ENCODE measurements at places on chromosomes 6 and 20.

DNA sequence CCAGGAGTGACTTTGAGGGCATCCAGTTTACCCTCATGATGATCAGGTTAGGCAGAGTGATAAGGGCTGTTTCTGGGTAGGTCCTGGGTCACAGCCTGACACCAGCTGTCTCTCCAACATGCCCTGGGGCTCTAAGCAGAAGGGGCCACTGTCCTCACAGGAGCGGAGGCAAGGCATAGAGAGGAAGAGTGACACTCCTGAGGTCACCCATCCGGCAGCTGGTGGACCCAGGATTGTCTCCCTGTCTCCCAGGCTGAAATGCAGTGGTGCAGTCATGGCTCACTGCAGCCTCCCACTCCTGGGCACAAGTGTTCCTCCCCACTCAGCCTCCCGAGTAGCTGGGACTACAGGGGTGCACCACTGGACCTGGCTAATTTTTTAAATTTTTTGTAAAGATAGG, 12.0 kb downstream of the DLGAP4 start:
- no peak for DNase-seq

DNA sequence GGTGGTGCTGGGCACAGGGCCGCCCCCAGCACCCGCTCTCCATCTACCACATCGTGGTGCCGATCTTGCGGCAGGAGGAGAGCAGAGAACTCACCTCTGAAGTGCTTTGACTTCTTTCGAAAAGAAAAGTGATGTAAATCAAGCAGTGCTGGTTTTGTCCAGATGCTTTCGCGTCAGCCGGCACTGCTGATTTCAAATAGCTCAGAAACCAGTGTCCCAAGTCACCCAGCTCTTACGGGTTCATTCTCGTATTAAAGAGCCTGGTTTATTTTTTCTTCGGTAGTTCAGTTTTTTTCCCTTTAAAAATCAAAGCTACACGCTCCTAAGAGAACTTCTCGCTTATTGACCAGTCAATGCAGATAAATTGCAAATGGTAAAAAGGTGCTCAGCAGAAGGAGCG, 32.1 kb downstream of the MYT1 start:
- no peak for DNase-seq

GRCh38 chr20:16596991-16597390, 23.7 kb upstream of the KIF16B start:
- DNase-seq: no peak

GRCh38 chr6:14134211-14134910, 16.8 kb downstream of the CD83 start:
- no peak for DNase-seq

- no peak for DNase-seq
Observed at GRCh38 chr20:41308290-41308711, 9.2 kb downstream of the ZHX3 start.

DNA sequence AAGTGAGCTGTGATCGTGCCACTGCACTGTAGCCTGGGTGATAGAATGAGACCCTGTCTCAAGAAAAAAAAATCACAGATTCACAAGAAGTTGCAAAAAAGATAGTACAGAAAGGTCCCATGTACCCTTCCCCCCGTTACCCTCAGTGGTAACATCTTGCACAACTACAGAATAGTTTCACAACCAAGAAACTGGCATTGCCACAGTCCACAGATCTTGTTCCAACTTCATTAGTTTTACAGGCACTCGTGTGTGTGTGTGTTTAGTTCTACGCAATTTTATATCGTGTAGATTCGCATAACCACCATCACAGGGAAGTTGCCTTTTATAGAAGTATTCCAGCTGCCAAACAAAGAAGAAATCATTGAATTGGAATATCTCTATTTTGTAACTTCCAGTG, 19.1 kb downstream of the SPATA2 start:
- DNase-seq: no peak

- no peak for DNase-seq
Observed at GRCh38 chr6:154487367-154488247, 22.9 kb downstream of the CNKSR3 start.

GRCh38 chr20:54048481-54048880, 21.9 kb downstream of the BCAS1 start:
- DNase-seq: no peak

DNA sequence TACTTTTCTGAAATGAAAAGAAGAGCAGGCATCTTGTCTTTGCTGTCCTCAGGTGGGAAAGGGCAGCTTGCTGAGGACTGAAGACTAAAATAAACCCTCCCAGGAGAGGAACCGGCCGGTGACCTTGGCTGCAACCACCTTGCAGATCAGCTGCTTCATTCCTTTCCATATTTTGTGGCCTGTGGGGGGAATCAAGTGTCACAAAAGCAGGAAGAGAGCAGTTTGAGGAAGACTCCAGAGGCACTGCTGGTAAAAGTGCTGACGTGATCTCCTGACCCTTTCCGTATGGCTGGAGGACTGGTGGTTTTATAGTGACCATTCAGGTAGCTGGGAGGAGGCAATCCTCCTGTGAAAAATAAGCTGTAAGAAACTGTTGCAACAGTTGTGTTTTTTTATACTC, 157.0 kb downstream of the PLCB4 start:
- DNase-seq: no peak

DNA sequence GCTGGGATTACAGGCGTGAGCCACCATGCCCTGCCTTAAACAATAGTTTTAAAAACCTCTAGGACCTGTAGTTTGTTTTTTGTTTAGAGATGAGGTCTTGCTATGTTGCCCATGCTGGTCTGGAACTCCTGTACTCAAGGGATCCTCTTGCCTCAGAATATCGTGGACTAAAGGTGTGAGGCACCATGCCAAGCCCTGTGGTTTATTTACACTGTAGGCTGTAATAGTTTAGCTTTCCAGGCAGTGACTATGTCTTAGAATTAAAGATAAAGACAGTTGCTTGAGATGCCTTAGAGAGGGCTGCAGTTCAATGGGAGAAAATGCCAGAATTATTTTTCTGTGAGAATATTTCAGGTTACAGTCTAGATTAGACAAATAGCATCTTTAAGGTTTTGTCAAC, 72.9 kb downstream of the SGK1 start:
- DNase-seq: no peak

GRCh38 chr6:42911171-42912021, 4.5 kb upstream of the PTCRA start:
- no peak for DNase-seq

DNA sequence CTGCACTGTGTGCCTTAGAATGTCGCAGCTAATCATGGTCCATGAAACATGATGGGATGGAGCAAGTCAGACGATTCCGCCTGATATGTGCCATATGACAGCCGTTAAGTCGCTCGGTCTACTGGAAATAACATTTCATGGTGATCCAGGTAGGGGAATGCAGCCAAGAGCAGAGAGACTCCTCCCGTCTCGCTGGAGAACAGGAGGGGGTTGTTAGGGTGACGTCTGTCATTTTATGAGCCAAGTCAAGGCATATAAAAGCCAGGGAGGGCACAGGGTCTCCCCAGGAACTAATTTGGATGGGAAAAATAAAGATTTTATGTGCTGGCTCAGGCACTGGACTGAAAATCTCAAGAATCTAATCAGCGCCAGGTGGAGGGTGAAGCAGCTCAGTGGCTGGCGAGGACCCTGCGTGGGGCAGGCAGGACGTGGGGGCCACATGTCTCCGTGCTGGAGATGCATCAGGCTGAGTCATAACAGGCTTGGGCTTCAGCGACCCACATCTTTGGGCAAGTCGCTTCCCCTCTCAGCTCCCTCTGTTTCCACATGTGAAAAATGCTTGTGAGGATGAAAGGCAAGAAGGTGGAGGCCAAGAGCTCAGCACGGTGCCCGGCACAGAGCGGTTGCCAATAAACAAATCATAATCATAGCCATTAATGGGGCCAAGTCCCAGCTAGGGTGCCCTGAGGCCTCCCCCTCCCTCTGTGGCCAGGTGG, 234.6 kb downstream of the ANKRD60 start:
- DNase-seq: no peak

GRCh38 chr6:12916006-12916405, 199.4 kb downstream of the PHACTR1 start:
- no peak for DNase-seq

DNA sequence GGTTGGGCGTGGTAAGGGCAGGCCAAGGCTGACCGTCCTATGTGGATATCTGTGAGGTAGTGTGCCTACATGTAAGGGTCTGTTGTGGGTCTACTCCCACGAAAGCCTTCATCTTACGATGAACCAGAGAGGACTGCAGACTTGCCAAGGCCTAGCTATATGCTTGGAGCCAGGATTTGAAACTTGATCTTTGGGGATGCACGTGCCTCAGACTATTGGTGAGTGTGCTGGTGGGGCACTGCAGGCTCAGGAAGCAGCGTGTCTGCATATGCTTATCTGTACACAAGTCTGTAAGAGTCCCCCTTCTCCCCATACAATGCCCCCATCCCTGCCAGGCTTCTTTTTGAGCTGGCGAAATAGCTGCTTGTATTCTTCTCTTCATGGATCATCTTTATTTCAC, 17.9 kb downstream of the PLCG1 start:
- DNase-seq: no peak

- no peak for DNase-seq
Observed at GRCh38 chr6:4801491-4802110, 25.4 kb downstream of the CDYL start.

- no peak for DNase-seq
Observed at GRCh38 chr6:11497107-11497506, 40.4 kb upstream of the TMEM170B start.

GRCh38 chr20:62068997-62069396, 3.3 kb upstream of the TAF4 start:
- DNase-seq: no peak

GRCh38 chr6:20472748-20473147, 61.5 kb upstream of the CDKAL1 start:
- no peak for DNase-seq

DNA sequence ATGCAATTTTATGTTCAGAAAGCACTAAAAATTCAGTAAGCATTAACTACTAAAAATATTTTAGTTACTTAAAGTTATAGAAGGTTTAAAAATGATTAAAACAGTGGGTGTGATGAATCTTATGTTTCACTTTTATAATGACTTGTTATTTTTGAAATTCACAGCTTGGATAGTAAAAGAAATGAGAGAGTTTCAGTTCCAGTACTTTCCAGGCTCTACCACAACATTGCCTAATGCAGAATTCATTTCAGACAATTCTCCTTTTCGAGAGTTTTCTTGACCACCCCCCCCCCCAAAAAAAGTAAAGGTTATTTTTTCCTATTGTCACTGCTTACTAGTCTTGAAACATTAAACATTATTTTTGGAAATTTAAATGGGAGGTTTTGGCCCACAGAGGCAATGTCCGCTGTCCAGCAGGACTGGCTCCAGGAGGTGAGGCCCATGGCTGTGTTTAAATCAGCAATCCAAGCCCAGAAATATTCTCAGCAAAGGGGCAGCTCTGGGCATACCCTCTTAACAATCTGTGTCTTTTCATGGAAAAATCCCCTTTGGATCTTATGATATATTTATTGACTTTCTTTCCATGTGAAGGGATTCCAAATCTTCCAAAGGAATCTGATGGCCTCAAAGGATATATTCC, 519.9 kb downstream of the MAFB start:
- no peak for DNase-seq

DNA sequence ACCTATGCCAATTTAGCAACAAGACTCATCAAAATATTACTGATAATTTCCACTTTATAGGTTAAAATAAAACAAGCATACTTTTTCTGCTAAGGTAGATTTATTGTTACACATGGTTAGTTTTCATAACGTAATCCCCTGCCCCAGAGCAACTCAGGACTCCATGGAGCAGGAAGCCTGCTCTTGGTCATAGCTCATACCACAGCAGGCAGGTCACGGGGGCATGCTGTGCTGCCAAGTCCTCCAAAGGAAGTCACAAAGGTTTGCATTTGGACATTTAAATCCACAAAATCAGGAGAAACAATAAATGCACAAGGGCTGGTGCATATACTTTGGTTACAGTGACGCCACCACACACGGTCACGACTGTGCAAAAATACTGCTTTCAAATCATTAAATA, 12.5 kb downstream of the GZF1 start:
- no peak for DNase-seq

GRCh38 chr6:129683601-129684322, 26.2 kb downstream of the ARHGAP18 start:
- peak; percentile 84 for DNase-seq

DNA sequence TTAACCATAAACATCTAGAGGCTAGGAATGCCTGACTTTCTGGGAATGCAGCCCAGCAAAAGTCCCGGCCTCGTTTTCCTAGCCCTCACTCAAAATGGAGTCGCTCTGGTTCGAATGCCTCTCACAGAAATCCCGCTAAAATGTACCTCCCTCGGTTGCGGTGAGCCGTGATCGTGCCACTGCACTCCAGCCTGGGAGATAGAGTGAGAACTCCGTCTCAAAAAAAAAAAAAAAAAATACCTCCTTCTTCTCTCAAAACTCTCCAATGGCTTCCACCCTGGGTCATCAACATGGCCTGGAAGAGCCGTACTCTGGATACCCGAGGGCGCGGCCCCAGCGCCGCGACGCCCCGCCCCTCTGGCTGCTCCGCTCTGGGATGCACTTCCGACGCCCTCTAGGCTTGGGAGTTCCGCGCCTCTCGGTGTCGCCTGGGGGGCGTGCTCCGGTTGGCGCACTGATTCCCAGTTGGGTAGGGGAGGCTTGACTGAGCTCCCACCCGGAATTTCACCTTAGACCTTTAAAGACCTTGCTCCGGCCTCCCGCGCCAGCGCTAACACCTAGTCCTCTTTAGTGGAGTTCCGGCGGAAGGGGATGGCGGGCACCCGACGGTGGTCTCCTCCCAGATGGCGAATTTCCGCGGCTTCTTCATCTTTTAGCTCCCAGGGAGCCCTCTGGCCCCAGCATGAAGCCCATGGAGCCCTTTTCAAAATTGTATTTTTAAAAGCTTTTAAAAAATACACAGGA, 12.3 kb downstream of the HMGN4 start:
- DNase-seq: no peak

DNA sequence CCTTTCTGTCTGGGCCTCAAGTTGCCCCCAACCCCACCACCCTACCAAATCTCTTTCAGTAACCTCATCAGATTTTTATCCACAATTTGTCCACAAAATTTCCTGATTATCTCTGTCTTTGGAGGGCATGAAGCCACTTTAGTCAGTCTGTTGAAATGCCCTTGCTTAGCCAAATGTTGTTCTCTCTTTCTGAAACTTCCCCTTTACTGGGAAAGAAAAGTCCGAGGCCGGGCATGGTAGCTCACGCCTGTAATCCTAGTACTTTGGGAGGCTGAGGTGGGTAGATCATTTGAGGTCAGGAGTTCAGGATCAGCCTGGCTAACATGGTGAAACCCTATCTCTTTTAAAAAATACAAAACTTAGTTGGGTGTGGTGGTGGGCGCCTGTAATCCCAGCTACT, 33.8 kb downstream of the TOMM6 start:
- no peak for DNase-seq

DNA sequence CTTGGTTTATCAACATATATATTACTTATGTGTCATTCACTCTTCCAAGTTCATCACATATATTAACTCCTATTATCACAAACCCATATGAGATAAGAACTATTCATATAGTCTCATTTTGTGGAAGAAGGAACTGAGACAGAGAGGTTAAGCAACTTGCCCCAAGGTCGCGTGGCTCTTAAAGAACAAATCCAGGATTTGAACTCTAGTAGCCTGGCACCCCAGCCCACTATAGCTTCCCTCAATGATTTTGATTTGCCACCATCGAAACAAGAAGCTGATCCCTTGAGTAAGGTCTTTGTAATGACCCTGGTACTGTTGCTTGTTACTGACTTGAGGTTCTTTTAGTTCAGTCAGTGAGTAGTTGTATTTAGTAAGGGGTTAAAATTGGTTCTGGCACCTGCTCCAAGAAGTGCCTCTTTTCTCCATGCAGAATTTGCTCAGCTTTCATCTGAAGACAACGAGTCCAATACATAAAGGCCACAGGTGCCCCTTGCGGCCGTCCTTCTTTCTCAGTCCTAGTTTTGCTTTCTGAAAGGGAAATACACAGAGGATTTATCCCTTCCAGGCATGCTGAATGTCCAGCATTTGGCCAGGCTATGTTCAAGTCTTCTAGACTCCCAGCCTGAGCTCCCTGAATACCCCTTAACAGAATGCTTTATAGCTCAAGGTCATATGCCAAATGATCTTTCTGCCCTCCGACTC, 253.0 kb downstream of the TBC1D7 start:
- no peak for DNase-seq
